ENCODE measurements at places on chromosomes 2 and 18. TPM values are rescaled to one million over a fixed set of nuclear protein-coding genes. Genes with fewer than 3 reads are reported as not detected.

The LYPD6B gene
- 0.81 TPM for total RNA-seq

The ANKRD23 gene
- 3.3 TPM for total RNA-seq

The CABYR gene
- total RNA-seq = 2.9 TPM

The CRACDL gene
- total RNA-seq = 14.1 TPM

The DYNAP gene
- not detected for total RNA-seq

The MEP1B gene
- total RNA-seq = not detected

The DNER gene
- total RNA-seq = 1.9 TPM

The SFXN5 gene
- total RNA-seq = 17.1 TPM

The RNF125 gene
- total RNA-seq = 4.3 TPM
